HT-29 (cell line): ENCODE measurements at places on chromosomes 7 and 10. TPM values are rescaled to one million over a fixed set of nuclear protein-coding genes. Genes with fewer than 3 reads are reported as not detected.

Gene SFTPA1
- total RNA-seq, result not detected in 2 replicates

DNA sequence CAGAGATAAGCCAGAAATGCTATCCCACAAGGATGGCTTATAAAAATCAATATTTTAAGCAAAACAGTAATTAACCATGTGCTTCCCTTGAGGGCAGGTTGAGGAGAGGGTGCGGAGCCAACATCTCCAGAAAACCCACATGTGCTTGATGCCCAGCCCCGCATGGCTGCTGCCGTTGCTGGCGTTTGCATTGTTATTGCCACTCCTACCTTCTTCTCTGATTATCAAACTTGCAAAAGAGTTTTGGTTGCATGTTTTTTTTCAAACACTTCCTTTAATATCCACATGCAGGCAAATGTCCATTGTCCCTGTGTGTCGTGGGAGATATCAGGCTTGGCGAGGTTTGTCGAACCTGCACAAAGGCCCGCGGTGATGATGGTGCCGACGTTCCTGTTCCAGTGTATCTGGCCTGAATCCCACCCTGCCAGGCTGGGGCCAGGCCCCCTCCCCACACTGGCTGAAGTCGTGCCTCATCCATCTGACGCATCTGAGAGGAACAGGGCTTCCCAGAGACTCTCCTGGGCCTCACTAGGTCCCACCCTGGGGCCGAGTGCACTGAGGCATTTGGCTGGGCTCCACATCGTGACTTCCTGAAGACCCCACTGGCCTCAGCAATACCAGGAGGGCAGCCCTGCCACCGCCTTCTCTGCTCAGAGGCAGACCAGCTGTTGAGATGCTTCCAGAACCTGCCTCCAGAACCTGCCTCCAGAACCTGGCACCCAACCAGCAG, 40.9 kb downstream of the TCERG1L start:
- DNase-seq, result no peak

- DNase-seq, result no peak
Observed at GRCh38 chr7:84506151-84506550, 311.6 kb upstream of the SEMA3A start.

DNA sequence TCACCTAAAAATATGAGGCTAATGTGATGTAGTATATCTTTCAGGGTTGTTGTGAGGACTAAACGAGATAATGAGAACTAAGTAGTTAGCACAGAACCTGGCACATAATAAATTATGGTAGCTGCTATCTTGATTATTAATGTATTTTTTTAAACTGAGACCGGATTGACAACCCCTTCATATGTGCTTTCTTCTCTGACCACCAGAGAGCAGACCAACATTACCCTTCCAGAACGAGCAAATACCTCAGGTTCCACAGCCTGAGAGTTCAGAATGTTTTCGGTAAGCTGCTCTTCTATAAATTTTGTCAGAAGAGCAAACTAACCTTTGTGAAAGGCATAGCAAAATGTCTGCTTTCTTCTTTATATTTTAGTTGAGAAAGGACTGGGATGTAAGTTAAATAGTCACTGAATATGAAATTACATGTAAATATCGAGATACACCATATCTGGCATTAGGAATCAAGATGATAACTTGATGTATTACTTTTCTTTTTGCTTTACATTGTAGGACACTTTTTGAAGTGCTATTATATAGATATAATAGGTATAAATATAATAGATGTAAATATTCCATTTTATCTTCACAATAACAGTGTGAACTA, 13.6 kb upstream of the BPGM start:
- peak; percentile 66 for DNase-seq

Gene TLL2
- not detected in 2 replicates for total RNA-seq

- peak; percentile 93 for DNase-seq
Observed at GRCh38 chr10:73590881-73591799, at the start of gene USP54. Gene USP54 (minus strand): TSS chr10:73591342. CDS start chr10:73575658, 15,684 bp downstream.

- no peak for DNase-seq
Observed at GRCh38 chr10:103690281-103690680, 165.1 kb downstream of the SH3PXD2A start.

Gene ACTL6B
- total RNA-seq, result 0.13 TPM in 1 of 2 replicates, not detected in the other
